ENCODE measurements at places on chromosomes 12 and 14.

DNA sequence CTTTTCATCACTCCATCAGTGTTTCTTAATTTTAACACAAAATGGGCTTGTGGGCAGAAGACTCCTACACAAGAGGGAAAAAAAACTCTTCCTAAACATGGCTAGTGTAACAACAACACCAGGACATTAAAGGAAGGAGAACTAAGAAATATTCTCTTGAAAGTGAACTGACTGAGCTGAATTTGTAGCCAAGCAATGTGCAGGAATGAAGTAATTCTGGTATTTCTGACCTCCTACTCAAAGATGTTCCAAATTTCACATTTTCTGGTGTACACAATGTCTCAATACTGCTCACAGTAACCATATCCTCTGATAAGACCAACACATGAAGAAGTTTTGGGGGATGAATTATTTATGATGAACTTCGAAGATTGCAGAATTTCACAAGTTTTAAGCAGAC lies 357.3 kb downstream of the DUSP6 start:
- no peak for DNase-seq

DNA sequence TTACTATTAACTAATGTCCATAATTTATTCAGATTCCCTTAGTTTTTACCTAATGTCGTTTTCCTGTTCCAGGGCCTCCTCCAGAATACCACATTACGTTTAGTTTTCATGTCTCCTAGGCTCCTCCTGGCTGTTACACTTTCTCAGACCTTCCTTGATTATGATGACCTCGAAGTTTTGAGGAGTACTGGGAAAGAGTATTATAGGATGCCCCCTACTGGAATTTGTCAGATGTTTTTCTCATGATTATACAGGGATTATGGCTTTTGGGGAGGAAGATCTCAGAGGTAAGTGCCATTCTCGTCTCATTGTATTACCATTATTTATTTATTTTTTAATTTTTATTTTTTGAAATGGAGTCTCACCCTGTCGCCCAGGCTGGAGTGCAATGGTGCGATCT lies 17.7 kb upstream of the C1S start:
- DNase-seq = no peak

- DNase-seq = no peak
Measured at GRCh38 chr12:97305651-97306050, 157.0 kb upstream of the RMST start.

- DNase-seq = no peak
Measured at GRCh38 chr12:88677464-88677863, 97.2 kb upstream of the KITLG start.

GRCh38 chr14:21822109-21822508 lies 148.5 kb upstream of the OR4E1 start:
- no peak for DNase-seq

- no peak for DNase-seq
Measured at GRCh38 chr12:2356601-2357125, 303.9 kb downstream of the CACNA1C start.

DNA sequence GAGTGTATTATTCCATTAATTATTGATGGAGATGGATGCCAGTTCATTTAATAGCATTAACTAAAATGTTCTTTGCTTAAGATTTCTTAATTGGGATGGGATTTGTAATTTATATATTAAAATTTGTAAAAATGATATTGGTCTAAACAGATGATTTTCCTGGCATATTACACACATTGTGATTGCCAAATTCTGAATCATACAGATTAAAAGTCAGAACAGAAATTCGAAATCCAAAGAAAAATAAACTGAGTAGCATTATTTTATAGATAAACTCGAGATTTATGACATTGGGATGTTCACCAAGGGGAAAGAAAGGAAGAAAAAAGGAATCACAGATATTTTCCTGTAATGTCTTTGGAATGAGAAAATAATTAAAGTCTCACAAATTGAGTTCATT lies 481.1 kb downstream of the CCER1 start:
- DNase-seq = no peak

GRCh38 chr14:79136071-79137044 lies 966.2 kb downstream of the NRXN3 start:
- DNase-seq = no peak

GRCh38 chr14:73718418-73719251 lies 4.5 kb upstream of the PNMA1 start:
- DNase-seq = no peak

GRCh38 chr14:69928111-69928523 lies 48.9 kb downstream of the SMOC1 start:
- no peak for DNase-seq

DNA sequence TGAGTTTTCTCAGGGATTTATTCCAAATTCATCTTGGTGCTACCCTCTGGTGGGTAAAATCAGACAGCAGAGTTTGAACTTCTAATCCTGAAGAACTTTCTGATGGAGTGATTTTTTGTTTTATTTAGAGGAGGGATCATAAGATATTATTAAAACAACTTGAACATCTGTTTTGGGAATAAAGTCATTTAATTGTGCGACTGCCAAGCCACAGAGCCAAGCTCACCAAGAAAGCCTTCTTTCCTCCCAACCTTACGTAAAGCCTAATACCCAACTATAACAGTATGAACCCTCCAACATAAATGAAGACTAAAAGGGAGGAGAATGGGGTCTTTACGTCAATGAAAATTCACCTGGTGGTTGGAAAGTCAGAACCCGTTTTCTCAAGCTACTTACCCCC lies 205.5 kb upstream of the IGF1 start:
- no peak for DNase-seq

GRCh38 chr12:109450980-109451379 lies 26.1 kb downstream of the KCTD10 start:
- DNase-seq = no peak

DNA sequence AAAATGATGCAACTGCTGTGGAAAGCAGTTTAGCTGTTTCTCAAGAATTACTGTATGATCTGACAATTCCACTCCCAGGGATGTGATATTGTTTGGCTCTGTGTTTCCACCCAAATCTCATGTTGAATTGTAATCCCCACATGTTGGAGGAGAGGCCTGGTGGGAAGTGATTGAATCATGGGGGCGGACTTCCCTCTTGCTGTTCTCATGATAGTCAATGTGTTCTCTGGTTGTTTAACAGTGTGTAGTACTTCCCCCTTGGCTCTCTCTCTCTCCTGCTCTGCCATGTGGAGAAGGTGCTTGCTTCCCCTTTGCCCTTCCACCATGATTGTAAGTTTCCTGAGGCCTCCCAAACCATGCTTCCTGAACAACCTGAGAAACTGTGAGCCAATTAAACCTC lies 93.4 kb upstream of the CPM start:
- no peak for DNase-seq

- no peak for DNase-seq
Measured at GRCh38 chr12:24881724-24882371, 67.1 kb downstream of the BCAT1 start.

GRCh38 chr14:103499709-103500108 lies 22.9 kb downstream of the CKB start:
- no peak for DNase-seq

DNA sequence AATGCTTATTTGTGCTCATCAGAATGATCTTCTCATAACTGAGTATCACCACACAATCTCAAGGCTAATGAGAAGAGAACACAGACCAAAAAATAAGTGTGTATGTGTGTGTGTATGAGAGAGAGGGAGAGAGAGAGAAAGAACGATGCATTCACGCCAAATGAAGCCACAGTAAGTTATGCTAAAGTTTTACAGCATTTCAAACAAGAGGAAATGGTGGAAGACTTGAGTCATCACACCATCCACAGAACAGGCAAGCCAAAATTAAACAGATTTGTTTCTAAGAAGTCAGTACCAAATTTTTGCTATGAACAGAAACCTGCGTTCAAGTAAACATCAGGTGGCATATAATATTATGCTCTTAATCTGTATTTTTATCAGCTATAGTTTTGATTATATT lies 141.2 kb downstream of the MED13L start:
- no peak for DNase-seq

GRCh38 chr12:106345746-106346145 lies 11.8 kb upstream of the POLR3B start:
- peak; percentile 27 for DNase-seq

- DNase-seq = no peak
Measured at GRCh38 chr14:73753124-73753886, 39.1 kb upstream of the PNMA1 start.

GRCh38 chr12:43964033-43964432 lies 128.2 kb downstream of the TMEM117 start:
- DNase-seq = no peak

DNA sequence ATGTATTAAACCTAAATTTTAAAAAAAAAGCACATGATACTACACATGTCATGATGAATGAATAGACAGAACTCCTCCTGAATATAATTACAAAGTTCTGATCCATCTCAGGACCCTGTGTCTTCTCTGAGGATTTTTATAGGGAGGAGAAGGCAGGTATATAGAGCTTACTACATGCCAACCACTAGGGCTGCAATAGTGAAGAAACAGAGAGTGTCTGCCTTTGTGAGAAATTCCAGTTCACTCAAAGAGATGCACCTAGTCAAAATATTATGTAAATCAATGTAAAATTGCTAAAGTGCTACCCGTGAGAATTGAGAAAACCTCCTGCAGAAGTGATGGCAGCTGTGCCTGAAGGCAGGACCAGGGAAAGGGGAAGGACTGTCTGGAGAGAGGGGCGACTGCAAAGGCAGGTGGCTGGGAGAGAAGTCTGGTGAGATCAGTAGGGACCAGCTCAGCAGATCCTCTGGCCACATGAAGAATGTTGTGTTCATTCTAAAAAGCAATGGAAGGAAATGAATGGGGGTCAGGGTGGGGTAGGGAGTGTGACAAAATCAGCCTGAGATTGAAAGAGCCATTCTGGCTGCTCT lies 15.1 kb downstream of the ABHD4 start:
- no peak for DNase-seq

DNA sequence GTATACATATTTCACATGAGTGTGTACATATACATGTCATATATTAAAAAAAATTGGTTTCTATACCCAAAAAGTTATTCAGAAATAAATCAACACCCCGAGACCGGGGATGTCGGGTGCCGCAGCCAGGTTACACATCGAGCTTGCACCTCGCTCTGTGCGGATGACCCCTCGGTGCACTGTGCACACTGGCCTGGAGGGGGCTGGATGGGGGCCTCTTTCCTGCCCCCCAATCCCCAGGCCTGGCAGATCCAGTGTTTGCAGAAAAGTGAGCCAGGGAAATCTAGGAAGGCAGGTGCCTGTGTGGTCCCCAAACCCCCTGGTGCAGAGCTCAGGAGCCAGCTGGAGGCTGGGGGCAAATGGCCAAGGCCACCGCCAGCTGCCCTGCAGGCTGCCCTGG lies 27.1 kb upstream of the GPR68 start:
- DNase-seq = no peak

- DNase-seq = no peak
Measured at GRCh38 chr12:39605996-39606395, 13.6 kb downstream of the ABCD2 start.

DNA sequence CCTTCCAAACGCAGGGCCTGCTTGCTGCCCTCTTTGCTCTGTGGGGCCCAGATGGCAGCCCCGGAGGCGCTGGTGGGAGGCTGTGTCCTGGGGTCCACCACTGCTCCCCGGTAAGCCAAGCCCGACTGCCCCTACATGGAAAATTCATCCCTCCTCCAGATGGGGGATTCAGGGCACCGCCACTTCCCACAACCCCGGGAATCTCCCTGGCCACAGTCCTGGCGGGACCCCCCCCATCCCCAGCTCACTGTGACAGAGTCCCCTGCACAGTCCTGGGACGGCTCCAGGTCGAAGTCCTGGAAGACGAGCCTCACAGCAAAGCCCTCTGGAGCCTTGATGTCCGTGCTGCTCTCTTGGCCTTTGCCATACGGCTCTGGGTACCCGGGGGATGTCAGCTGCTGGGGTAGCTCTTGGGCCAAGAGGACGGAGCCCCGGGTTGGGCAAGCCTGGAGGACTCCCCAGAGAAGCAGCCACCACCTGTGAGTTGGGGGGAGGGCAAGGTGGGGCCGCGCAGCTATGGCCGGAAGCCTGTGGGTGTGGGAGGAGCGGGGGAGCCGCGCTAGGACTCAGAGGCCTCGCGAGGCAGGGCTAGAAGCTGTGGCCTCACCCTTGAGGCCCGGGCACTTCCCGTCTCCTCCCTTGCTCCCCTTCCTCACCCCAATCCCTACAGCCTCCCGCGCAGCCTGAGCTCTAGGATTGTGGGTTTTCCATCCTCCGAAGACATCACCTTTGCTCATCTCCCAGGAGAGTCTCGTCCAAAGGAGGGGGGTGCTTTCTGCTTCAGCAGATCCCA lies 815 bp downstream of the C1RL start:
- DNase-seq = peak; percentile 87

- no peak for DNase-seq
Measured at GRCh38 chr14:74910556-74910955, 12.5 kb downstream of the RPS6KL1 start.

GRCh38 chr12:31736472-31736871 lies 7.7 kb upstream of the AMN1 start:
- DNase-seq = no peak

DNA sequence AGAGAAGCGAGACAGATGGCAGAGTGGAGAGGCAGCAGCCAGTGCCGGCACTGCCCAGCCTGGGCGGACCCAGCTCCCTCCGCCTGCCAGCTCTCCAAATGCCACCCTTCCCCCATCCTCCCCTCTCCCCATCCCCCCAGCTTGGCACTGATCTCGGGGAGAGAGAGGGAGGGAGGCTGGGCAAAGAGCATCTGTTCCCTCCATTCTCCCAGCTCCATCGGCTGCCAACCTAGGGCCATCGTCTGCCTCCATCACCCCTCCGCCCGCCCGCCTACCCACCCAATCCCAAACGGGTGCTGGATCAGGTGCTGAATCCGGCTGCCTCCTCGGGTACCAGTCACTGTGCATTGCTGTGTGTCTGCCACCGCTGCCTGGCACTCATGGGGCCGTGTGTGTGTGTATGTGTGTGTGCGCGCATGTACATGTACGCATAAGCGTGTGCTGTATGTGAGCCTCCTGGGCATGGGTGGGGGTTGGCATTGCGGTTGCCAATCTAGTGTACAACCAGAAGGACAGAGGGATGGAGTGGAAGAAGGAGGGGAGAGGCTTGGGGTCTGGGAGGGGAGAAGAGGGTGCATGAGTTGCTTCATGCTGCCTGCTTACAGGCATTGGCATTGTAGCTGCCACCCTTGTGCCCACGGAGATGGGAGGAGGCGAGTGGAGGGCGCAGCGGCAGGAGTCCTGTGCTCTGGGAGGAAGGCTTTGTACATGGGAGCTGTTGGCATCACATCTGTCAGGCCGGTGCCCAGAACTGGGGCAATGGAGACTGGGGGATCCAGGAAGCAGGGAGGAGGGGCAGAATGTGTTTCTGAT lies 38.4 kb downstream of the ZFHX2 start:
- peak; percentile 22 for DNase-seq

GRCh38 chr12:103169-103981 lies 36.8 kb downstream of the IQSEC3 start:
- DNase-seq = peak; percentile 97

DNA sequence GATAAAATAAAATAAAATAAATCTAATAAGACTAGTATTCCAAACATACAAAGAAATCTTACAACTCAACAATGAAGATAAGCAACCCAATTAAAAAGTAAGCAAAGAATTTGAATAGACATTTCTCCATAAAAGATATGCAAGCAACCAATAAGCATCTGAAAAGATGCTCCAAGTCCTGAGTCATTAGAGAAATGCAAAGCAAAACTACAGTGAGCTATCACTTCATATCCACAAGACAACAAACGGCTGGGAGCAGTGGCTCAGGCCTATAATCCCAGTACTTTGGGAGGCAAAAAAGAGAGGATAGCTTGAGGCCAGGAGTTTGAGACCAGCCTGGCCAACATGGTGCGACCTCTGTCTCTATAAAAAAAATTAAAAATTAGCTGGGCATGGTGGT lies 26.8 kb downstream of the ZFYVE1 start:
- DNase-seq = no peak
